PC-9 (cell line): ENCODE measurements at places on chromosomes 2 and 18. TPM values are rescaled to one million over a fixed set of nuclear protein-coding genes. Genes with fewer than 3 reads are reported as not detected.

WNT10A gene
- total RNA-seq: 1.2 and 2.3 TPM in 2 replicates

FOXD4L1 gene
- total RNA-seq: 0.28 and 0.43 TPM in 2 replicates

NTSR2 gene
- not detected in 2 replicates for total RNA-seq

VWC2L gene
- not detected in 2 replicates for total RNA-seq

TSPYL6 gene
- total RNA-seq: not detected in 2 replicates

FAM228A gene
- not detected in 2 replicates for total RNA-seq

DNA sequence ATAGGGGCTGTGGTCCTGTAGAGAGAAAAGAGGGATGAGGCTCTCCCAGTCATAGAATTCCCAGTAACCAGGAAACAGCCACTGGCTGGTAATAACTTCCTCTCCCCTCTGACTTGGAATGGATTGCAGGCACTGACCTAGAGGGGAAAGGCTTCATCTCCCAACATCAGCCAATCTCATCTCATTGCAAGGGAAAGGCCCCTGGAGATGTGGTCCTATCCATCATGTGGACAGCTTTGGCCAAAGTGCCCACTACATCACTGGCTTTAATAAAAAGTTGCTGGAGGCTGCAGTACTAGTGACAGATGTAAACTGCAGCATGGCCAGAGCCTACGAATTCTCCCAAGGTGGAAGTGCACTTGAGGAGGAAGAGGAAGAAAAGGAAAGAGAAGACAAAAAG is 820.5 kb upstream of the CELF4 start:
- no peak overlapping the region for H3K27ac ChIP-seq
- no peak overlapping the region for H3K4me3 ChIP-seq
- H3K4me1 ChIP-seq: no peaks in the 10 kb centered on the region

DNA sequence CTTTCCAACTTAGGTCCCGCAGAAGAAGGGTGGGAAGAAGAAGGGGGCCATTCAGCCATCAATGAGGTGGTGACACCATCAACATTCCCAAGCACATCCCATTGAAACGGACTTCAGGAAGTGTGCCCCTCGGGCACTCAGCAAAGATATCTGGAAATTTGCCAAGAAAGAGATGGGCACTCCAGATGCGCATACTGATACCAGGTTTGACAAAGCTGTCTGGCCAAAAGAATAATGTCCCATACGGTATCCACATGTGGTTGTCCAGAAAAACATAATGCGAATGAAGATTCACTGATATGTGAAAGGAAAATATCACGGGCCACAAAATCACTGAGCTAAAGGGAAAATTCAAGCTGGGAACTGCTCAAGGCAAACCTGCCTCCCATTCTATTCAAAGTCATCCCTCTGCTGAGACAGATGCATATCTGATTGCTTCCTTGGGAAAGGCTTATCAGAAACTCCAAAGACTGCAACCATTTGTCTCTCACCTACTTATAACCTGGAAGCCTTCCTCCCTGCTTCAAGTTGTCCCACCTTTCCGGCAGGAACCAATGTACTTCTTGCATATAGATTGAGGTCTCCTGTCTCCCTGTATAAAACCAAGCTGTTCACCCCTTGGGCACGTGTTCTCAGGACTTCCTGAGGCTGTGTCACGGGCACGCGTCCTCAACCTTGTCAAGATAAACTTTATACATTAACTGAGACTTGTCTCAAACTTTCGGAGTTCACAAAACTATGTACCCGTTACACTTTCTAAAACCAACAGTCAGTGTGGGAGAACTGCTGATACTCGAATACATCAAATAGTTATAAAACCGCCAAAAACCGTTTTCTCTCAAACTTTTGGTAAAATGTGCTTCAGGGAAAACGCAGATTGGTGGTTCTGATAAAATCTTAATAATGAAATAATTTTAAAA is 1.3 kb upstream of the PDK1 start:
- H3K4me3 ChIP-seq: peak overlapping the region; percentile 75; the same call in 1 of the 2 replicates
- no peak overlapping the region for H3K27ac ChIP-seq
- no peaks in the 10 kb centered on the region for H3K36me3 ChIP-seq
- H3K27me3 ChIP-seq: no peaks in the 10 kb centered on the region
- no peak for DNase-seq

DNA sequence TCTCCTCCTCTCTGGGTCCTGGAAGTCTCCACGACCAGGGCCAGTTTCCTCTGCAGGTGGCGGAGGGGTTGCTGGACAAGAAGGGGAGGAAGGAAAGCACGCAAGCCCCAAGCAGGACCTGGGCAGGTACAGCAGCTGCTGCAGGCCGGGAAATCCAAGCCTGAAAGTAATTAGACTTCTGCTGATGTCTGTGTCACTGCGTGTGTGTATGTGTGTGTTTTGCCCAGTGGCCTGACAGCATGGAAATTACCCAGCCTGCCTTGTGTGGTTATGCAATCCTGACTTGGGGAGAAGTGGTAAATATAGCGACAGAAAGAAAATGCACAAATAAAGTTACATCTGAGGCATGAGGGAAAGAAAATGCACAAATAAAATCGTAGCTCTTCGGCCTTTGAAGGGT is 121.8 kb upstream of the ZBTB14 start:
- no peaks in the 10 kb centered on the region for H3K4me1 ChIP-seq
- peaks cover 17% of the 10 kb centered on the region; the same call in 1 of the 2 replicates for H3K27me3 ChIP-seq
- H3K36me3 ChIP-seq: no peaks in the 10 kb centered on the region
- no peak overlapping the region for H3K4me3 ChIP-seq
- H3K27ac ChIP-seq: no peak overlapping the region
- no peak for DNase-seq

DNA sequence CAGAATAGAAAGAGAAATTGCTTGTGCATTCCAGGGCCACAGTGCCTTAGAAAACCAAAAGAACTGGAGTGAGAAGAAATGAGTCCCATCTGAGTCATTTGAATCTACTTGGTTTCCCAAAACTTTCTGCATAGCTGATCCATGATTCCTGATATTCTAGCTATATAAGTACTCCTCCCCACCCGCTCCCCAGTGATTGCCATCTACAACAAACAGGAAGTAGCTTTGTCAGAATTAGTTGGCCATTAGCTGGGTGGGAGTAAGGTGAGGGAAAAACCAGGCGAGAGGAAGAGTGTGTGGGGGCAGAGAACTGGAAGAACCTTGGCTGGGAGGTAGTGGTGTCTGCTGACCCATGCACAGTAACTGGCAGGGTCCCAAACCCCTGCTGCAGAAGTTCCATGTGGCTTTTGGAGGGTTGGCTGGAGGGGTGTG is 122.1 kb downstream of the ACAA2 start:
- DNase-seq: peak; percentile 92
- no peaks in the 10 kb centered on the region for H3K36me3 ChIP-seq
- H3K4me1 ChIP-seq: peaks cover 30% of the 10 kb centered on the region
- H3K4me3 ChIP-seq: peak overlapping the region; percentile 25; the same call in 1 of the 2 replicates
- no peaks in the 10 kb centered on the region for H3K27me3 ChIP-seq

DNA sequence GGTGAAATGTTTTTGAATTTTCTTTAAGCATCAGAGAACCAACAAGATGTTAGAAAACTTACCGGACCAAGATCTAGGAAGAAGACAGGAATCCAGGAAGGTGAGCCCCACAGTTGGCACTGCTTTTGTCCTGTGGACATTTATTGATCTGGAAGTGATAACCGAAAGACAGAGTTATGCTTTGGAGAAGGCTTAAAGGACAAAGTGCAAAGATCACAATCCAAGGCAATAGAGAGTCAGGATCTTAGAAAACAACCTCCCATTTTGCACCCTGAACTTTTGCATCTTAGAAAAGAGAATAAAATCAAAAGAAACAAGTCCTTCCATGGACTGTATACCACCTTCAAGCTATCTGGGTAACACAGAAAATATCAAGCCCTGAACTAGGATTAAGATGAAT is 129.4 kb upstream of the SRD5A2 start:
- no peak for DNase-seq
- H3K4me1 ChIP-seq: peaks cover 1% of the 10 kb centered on the region
- H3K27ac ChIP-seq: no peak overlapping the region
- H3K4me3 ChIP-seq: no peak overlapping the region
- H3K27me3 ChIP-seq: no peaks in the 10 kb centered on the region

DNA sequence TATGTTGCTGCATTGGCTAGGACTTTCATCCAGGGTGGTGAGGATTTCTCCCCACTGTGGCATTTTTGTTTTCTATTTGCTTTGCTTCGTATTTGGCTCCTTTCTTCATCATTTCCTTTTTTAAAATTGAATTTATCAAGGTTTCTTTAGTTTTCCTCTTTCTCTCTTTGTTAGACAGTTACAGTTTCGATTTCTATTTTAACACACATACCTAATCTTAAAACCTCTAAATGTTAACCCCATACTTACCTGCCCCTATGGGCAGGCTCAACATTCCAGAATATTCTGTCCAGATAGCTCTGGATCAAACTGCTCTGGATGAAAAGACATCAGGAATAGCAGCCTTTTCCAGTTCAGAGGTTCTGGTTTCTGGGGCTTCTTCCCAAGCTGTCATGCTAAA is 49.2 kb downstream of the DIPK1C start:
- no peaks in the 10 kb centered on the region for H3K36me3 ChIP-seq
- no peak for DNase-seq
- no peaks in the 10 kb centered on the region for H3K4me1 ChIP-seq
- peaks cover 90% of the 10 kb centered on the region for H3K27me3 ChIP-seq
- H3K27ac ChIP-seq: no peak overlapping the region

DNA sequence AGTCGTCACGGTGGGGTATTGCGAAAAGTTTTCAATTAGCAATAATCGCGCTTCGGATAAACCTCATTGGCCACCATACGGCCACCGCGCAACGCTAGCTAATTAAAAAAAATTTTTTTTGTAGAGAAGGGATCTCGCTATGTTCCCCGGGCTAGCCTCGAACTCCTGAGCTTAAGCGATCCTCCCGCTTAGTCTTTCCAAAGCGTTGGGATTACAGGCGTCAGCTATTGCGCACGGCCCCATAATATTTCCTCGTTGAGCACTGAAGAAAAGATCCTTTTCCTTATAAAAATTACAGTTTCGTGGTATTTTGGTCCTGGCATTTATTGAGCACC is 759 bp upstream of the ACTR1B start:
- peak overlapping the region; percentile 88 for H3K27ac ChIP-seq
- H3K27me3 ChIP-seq: no peaks in the 10 kb centered on the region
- no peaks in the 10 kb centered on the region for H3K36me3 ChIP-seq
- peaks cover 20% of the 10 kb centered on the region for H3K4me1 ChIP-seq

GRCh38 chr2:239675826-239676715 is 275.3 kb upstream of the HDAC4 start:
- H3K27me3 ChIP-seq: peaks cover 95% of the 10 kb centered on the region
- H3K4me3 ChIP-seq: no peak overlapping the region
- DNase-seq: no peak
- H3K36me3 ChIP-seq: no peaks in the 10 kb centered on the region
- no peaks in the 10 kb centered on the region for H3K4me1 ChIP-seq

GRCh38 chr2:130882111-130882690 is 45.5 kb downstream of the ARHGEF4 start:
- peak; percentile 46 for DNase-seq
- H3K4me3 ChIP-seq: no peak overlapping the region

GRCh38 chr2:142307086-142307485 is 176.3 kb upstream of the LRP1B start:
- no peak for DNase-seq
- no peaks in the 10 kb centered on the region for H3K4me1 ChIP-seq
- H3K27me3 ChIP-seq: no peaks in the 10 kb centered on the region
- H3K36me3 ChIP-seq: no peaks in the 10 kb centered on the region

- H3K27me3 ChIP-seq: no peaks in the 10 kb centered on the region
- peak; percentile 7 for DNase-seq
- H3K4me3 ChIP-seq: no peak overlapping the region
- H3K36me3 ChIP-seq: no peaks in the 10 kb centered on the region
- H3K4me1 ChIP-seq: no peaks in the 10 kb centered on the region
Observed at GRCh38 chr2:182240862-182241371, 185.9 kb downstream of the PDE1A start.

GRCh38 chr2:16441431-16441830 is 224.2 kb downstream of the CYRIA start:
- H3K4me1 ChIP-seq: no peaks in the 10 kb centered on the region
- H3K36me3 ChIP-seq: no peaks in the 10 kb centered on the region
- H3K27me3 ChIP-seq: peaks cover 3% of the 10 kb centered on the region; the same call in 1 of the 2 replicates
- no peak overlapping the region for H3K27ac ChIP-seq
- no peak overlapping the region for H3K4me3 ChIP-seq

DNA sequence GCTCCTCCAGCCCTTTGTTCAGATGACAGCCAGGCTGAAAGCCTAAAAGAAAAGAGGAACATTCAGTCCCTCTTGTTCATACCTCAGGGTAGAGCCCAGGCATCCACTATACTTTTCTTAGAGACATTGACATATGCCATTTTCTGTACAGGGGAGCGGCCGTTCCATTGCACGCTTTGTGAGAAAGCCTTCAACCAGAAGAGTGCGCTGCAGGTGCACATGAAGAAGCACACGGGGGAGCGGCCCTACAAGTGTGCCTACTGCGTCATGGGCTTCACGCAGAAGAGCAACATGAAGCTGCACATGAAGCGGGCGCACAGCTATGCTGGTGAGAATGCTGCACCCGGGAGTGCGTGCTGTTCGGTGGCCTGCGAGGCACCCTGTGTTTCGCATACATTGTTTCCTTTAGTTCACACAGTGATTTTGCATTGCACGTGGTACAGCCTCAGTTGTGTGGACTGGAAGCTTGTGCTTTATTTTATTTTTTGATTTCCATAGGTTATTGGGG is 138.2 kb downstream of the ZNF236 start:
- H3K4me1 ChIP-seq: no peaks in the 10 kb centered on the region
- DNase-seq: no peak
- no peak overlapping the region for H3K4me3 ChIP-seq

GRCh38 chr2:52881606-52882005 is 886.0 kb upstream of the CHAC2 start:
- no peak overlapping the region for H3K27ac ChIP-seq
- H3K27me3 ChIP-seq: no peaks in the 10 kb centered on the region
- H3K4me3 ChIP-seq: no peak overlapping the region
- peak; percentile 8 for DNase-seq

- no peaks in the 10 kb centered on the region for H3K36me3 ChIP-seq
- no peaks in the 10 kb centered on the region for H3K4me1 ChIP-seq
- no peak for DNase-seq
- H3K27ac ChIP-seq: no peak overlapping the region
Observed at GRCh38 chr18:32735781-32736180, 37.0 kb downstream of the KLHL14 start.

GRCh38 chr2:148718039-148718438 is 73.5 kb downstream of the EPC2 start:
- no peaks in the 10 kb centered on the region for H3K36me3 ChIP-seq
- H3K4me3 ChIP-seq: no peak overlapping the region
- H3K27me3 ChIP-seq: no peaks in the 10 kb centered on the region
- no peak overlapping the region for H3K27ac ChIP-seq
- peaks cover 20% of the 10 kb centered on the region; the same call in 1 of the 2 replicates for H3K4me1 ChIP-seq

- H3K27ac ChIP-seq: no peak overlapping the region
- H3K36me3 ChIP-seq: no peaks in the 10 kb centered on the region
- H3K27me3 ChIP-seq: no peaks in the 10 kb centered on the region
- DNase-seq: no peak
Observed at GRCh38 chr18:35163014-35163539, 77.8 kb upstream of the ZNF397 start.

GRCh38 chr18:51655327-51655698 is 457.8 kb upstream of the MEX3C start:
- H3K36me3 ChIP-seq: no peaks in the 10 kb centered on the region
- no peak overlapping the region for H3K4me3 ChIP-seq
- DNase-seq: no peak
- no peak overlapping the region for H3K27ac ChIP-seq
- H3K27me3 ChIP-seq: no peaks in the 10 kb centered on the region
- H3K4me1 ChIP-seq: no peaks in the 10 kb centered on the region

- no peaks in the 10 kb centered on the region for H3K27me3 ChIP-seq
- no peaks in the 10 kb centered on the region for H3K4me1 ChIP-seq
- no peaks in the 10 kb centered on the region for H3K36me3 ChIP-seq
- H3K4me3 ChIP-seq: no peak overlapping the region
- no peak overlapping the region for H3K27ac ChIP-seq
- no peak for DNase-seq
Observed at GRCh38 chr2:19746137-19746600, 155.6 kb downstream of the TTC32 start.

- no peak for DNase-seq
- no peaks in the 10 kb centered on the region for H3K36me3 ChIP-seq
- no peak overlapping the region for H3K27ac ChIP-seq
- no peak overlapping the region for H3K4me3 ChIP-seq
Observed at GRCh38 chr2:67798541-67799160, 264.2 kb downstream of the C1D start.
